NCI-H1048 (cell line): ENCODE measurements at places on chromosomes 3 and 15.

DNA sequence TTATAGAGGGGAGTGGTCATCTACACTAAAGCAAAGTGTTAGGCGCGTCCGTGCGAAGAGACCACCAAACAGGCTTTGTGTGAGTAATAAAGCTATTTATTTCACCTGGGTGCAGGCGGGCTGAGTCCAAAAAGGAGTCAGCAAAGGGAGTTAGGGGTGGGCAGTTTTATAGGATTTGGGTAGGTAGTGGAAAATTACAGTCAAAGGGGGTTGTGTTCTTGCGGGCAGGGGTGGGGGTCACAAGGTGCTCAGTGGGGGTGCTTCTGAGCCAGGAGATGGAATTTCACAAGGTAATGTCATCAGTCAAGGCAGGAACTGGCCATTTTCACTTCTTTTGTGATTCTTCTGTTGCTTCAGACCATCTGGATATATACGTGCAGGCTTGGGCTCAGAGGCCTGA lies 47.1 kb downstream of the OIP5 start:
- DNase-seq = no peak

GRCh38 chr15:73273181-73274002 lies 95.4 kb downstream of the HCN4 start:
- DNase-seq = peak; percentile 15

DNA sequence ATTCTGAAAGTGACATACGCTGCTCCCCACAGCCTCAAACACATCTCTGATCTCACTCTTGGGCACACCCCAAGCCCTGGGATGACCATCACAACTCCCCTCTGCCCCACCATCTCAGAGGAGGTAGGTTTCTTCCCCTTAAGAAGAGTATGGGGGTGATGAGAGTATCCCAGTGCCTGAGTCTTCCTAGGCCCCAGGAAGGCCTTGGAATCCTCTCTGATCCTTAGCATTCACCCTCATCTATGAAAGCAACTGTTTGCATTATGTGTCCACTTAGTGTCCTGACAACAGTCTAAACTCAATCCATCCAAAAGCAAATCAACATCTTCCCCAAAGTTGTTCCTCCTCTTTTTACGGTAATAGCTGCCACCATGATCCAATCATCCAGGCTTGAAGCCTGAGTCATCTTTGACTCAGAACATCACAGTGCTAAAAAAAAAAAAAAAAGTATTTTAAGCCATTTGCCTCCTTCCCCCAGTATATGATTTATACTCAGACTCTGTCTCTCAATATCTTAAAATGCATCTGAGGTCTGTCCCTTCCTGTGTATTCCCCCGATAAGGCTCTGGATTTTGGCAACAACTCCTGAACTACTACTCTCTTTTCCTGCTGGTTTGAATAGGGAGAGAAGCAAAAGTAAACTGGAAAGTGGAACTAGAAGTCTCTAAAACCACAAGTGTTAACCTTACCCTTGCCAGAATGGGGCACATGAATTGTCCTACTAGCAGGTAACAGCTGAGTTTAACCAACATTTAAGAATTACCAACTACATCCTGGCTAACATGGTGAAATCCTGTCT lies 22.5 kb downstream of the POPDC2 start:
- DNase-seq = no peak

DNA sequence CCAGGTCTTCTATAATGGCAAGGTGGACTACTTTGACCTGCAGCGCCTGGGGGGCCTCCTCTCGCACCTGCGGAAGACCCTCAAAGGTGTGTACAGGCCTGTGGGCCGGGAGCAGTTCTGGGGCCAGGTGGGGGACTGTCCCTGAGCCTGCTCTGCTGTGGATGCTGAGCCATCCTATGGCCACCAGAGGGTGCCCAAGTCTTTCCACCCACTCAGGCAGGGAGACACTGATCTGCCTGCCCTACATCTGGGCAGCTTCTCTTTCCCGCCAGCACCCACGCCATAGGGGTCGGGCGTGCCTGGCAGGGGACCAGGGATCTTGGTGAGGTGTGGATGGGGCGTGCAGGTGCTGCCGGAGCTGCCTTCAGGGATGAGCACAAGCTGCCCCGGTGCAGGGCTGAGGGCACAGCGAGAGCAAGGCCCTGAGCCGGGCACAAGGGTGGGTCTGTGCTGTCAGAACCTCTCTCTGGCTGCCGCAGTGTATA lies 14.1 kb downstream of the RNF123 start:
- DNase-seq = no peak

DNA sequence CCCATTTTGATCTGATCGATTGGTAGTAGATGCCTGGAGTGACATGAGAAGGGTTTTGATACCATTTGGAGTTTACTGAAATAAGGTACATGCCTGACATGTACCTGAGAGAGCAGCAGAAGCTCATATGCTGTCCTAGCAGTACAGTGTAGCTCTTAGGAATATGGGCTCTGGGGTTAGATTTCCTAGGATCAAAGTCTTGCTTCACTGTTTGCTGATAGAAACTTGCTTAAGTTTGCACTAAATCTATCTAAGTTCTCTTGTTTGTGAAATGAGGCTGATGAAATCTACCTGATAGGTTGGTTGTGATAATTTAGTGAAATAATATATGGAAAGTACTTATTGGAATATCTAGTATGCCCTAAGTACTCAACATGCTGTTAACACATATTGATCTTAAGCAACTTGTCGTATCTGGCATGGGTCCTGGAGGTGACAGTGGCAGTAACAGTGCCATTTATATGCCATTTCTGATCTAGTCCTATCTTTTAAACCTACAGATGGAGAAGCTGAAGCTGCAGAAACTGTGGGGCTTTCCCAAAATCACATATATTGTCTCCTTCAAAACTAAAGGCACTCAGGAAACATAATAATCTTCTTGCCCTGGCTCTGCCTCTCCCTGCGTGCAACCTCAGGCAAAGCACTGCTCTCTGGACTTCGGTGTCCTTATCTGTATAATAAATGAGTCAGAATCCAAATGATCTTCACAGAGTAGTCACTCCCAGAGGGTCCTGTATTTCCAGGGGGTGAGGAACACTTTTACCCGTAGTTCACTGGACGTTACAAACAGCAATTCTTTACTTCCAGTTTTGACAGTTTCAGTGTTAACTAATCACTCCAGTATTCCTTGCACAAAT lies 223.6 kb upstream of the SETMAR start:
- DNase-seq = no peak

DNA sequence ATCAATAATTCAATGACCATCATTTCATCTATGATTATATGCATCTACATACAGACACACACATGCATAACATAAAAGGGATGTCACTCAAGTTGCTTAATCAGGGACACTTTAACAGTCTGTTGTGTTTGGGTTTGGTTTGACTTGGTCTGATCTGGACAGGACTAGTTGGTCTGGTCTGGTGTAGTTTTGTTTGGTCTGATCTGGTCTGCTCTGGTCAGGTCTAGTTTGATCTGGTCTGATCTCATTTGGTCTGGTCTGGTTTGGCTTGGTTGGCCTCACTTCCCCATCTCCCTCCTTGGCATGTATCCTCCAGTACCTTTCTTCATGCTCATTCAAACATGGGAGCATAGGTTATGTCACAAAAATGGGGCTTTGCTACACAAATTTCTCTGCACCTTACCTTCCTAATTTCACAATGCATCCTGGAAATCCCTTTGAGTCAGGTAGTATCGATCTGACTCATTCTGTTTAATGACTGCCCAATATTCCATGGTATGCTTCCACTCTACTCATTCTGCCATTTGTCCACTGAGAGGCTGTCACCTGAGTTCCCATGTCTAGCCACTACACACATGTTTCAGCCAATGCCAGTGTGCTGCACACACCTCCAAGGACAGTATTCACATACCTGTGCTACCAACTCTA lies 73.0 kb upstream of the TPM1 start:
- no peak for DNase-seq

- no peak for DNase-seq
Observed at GRCh38 chr3:99418709-99419108, 219.7 kb upstream of the COL8A1 start.

GRCh38 chr15:42604894-42605744 lies 29.7 kb downstream of the STARD9 start:
- DNase-seq = no peak

- no peak for DNase-seq
Observed at GRCh38 chr3:135109681-135110080, 314.6 kb downstream of the EPHB1 start.

GRCh38 chr15:67188551-67189218 lies 65.8 kb downstream of the AAGAB start:
- DNase-seq = no peak

DNA sequence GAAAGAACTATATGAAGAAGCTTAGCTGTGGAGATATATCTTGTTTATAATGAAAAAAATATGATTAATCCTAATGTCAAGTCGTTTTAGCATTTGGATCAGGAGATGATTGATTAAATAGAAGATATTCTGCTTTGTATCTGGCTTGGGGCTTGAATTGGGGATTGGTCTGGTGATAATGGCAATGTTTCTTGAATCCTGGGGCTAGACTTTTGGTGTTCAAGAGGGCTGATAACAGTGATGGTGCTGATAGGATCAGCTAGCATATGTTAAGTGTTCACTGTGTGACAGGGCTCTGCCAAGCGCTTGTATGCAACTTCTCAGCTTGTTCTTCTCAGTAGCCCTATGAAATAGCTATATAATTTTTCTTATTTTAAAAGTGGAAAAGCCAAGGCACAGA lies 20.2 kb downstream of the CNOT10 start:
- no peak for DNase-seq

GRCh38 chr3:4358273-4358672 lies 55.1 kb downstream of the SETMAR start:
- no peak for DNase-seq

DNA sequence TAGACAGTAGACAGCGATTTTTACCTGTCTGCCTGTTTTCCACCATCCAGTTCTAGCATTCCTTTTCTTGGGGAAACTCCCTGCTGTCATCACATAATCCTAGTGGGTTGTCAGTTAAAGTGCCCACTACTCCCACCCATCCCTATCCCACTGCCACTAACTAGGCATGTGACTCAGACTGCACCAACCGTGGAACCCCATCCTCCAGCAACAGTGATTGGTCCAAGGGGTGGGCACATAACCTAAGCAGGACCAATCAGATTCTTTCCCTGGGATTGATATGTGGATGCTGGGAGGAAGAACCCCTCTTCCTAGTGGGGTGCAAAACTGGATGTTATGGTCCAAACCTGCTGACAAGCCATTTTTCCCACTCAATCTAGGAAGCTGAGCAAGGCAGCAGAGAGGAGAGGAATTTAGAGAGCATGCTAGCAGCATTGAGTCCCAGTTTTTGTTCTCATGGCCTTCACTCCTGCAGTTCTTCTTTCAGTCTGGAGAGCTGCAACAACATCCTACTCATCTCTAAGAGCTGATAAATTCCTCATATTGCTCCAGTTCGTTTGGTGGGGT lies 3.9 kb upstream of the INSYN1 start:
- DNase-seq = no peak

DNA sequence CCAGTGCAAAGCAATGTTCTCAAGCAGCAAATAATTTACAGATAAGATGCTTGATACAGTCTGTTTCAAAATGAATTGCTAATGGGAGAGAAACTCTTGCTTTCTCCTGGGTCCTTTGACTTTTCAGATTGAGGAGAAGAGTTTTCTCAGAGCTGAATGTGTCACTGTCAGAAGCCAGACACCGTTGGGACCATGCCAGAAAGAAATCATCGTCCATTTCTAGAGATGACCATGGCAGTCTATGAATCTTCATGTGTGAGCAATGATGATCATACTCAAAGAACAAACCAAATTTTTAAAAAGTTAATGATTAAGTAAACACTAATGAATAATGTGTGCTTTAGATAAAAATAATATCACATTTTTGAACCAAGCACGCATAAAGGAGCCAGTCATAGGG lies 77.6 kb downstream of the ZNF385D start:
- DNase-seq = no peak

DNA sequence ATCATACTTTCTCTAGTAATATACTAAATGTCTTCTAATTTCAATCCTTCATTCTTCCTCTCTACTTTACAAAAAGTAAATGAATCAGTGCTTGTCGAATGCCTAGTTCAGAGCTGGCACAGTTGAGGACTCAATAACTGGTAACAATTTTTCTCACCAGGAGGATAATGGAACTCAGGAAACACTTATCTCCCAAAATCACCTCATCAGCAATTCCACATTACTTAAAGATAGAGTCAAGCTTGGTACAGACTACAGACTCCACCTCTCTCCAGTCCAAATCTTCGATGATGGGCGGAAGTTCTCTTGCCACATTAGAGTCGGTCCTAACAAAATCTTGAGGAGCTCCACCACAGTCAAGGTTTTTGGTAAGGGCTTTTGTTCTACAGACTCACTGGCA lies 16.3 kb downstream of the ZBED2 start:
- DNase-seq = no peak
